Activated T-cell treated with anti-CD3 and anti-CD28 coated beads for 4 hours (primary cell): ENCODE measurements at places on chromosomes 5 and 9.
A peak's percentile ranks its signal among the peaks of the same experiment; 100 is the strongest.

GRCh38 chr9:135178498-135178897, 91.0 kb downstream of the OLFM1 start:
- DNase-seq, result no peak

- DNase-seq, result no peak
These were observed 39.2 kb downstream of the DCAF10 start for GRCh38 chr9:37839496-37840461.

DNA sequence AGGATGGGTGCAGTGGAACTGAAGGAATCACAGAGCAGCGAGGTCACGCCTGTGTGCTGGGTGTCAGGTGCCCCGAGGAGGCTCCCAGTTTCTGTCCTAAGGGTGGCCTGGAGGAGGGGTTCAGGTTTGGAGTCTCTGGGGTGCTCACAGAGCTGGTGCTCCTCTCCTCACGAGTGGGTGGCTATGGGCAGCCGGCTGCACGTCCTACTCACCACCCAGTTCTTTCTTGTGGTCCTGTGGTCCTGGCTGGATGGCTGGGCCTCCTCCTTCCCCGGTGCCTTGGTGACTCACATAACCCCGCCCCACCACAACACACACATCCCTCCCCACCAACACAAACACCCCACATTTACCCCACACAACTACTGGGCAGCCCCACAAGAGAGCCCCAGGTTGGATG, 9.9 kb upstream of the PTGS1 start:
- DNase-seq, result no peak

GRCh38 chr9:69476016-69476415, 151.0 kb downstream of the ENTREP1 start:
- DNase-seq, result no peak

- DNase-seq, result peak; percentile 1
These were observed 23.7 kb downstream of the ACTL7A start for GRCh38 chr9:108885643-108886348.

GRCh38 chr9:17349831-17350230, 215.0 kb downstream of the CNTLN start:
- DNase-seq, result no peak

GRCh38 chr5:9507974-9508373, 37.9 kb downstream of the SEMA5A start:
- DNase-seq, result no peak

DNA sequence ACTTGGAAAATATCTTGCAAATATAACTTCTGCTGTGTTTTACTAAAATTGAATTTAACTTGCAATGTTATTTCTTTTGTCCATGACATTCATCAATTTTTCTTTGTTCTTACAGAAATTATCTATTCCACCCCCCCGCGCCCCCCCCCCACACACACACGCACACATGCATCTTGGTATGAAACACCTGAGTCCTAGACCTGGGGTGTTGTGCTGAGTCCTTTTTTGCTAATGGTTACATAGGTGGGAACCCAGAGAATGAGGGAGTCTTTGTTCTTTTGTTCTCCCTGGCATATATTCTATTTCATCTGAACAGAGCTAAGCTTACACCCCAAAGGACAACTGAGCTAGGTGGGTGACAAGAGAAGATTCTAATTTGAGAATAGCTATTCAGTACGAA, 308.9 kb downstream of the CWC27 start:
- no peak for DNase-seq

DNA sequence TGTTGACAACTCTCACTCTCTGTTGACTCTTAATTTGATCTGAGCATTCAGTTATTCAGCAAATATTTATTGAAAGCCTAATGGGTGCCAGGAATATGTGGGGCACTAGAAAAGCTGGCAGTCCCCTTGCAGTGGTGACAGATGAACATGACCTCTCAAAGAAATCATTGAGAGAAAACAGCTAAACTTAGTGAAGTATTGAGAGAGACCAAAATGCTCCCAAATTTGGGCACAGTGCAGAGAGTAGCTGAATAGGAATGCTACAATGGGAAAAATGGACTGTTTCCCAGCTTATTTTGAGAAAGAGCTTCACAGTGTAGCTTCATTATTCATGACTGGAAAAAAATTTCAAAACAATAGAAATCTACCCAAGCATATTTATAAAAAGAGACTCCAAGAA, 257.9 kb downstream of the SGCD start:
- no peak for DNase-seq

GRCh38 chr5:158700231-158701006, 399.3 kb downstream of the EBF1 start:
- no peak for DNase-seq

- DNase-seq, result no peak
These were observed 36.2 kb upstream of the ZNF169 start for GRCh38 chr9:94222870-94223269.

GRCh38 chr9:21031091-21031807, at the start of gene HACD4:
HACD4 (minus strand) TSS chr9:21031640; CDS start chr9:21031590, 50 bp downstream.
- peak; percentile 50 for DNase-seq

DNA sequence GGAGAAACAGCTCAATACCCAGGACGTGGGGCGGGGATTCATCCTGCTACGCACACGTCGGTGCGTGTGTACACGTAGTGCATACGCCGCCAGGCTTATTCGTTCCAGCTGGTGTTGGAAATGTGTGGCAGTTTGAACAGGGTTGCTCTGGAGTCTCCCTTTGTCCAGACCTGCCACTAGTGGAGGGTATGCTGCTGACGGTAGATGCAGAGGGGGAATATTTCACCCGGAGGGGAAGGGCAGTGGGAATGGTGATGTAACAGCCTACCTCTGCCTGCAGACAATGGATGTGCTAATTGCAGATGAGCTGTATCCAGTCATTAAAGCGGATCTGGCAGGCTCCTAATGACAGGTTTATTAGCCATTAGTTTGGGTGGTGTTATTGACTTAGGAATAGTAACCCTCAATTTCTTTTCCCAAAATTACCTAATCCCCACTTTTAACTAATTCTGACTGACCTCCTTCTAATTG, 142.7 kb downstream of the PAX5 start:
- no peak for DNase-seq

DNA sequence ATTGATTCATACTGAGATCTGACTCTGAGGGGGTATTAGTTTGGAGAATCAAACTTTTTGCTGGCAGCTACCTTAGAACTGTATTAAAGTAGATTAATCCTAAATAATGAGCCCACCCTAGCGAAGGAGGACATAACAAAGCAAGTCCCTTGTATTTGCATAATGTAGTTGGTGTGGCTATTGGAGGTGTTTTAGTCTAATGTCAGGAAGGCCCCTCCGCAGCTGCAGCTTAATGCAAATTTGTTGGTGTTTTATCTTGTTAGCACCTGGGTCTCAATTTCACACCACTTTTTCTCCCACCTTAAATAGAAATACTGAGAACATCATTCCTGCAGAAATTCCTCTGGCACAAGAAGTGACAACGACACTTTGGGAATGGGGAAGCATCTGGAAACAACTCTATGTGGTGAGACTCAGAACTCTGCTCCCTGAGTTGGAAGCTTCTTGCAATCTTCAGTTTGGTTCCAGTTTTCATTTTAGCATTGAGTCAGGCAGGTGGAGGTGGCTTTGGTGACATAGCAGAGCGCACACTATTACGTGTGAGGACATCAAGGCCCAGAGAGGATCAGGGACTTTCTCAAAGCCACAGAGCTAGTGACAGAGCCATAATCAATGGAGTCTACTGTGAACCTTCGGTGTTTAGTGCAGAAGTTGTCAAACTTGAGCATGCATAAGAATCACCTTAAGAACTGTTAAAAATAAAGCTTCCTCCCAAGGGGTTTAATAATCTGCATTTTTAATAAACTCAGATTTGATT, 33.9 kb downstream of the DOCK2 start:
- DNase-seq, result no peak

- no peak for DNase-seq
These were observed 10.0 kb downstream of the MARCHF11 start for GRCh38 chr5:16169550-16169949.

GRCh38 chr5:177964471-177964870, 31.6 kb downstream of the PROP1 start:
- DNase-seq, result no peak
